ENCODE measurements at places on chromosomes 2 and 18.

DNA sequence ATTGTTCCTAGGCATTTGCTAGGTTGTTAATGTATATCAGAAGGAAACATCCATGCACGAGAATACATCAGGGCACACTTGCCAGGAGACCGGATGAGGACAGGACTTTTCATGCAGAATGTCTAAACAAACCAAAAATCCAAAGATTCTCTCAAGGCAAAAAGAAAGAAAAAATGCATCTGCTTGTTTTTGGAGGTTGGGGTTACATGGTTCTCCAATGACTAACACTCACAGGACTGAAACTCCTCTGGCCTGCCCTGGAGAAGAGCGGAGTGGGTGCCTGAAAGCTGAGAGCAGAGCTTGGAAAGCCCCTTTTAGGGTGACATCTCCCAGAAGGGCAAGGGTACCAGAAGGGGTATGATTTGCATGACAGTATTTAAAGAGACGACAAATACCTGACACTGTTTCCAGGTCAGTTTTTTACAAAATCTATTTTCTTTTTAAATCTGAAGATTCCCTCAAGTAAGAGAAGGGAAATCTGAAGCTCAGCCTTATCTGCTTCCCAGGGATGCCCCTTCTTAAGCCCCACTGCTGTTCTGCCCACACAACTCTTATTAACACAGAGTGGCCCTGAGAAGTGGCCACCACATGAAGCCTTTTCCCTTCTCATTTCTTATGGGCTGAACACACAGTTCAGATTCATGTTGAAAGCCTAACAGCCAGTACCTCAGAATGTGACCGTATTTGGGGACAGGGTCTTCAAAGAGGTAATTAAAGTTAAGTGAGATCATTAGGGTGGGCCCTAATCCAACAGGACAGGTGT lies 216.4 kb downstream of the STK39 start:
- DNase-seq = peak; percentile 69

GRCh38 chr2:124261456-124261855 lies 236.4 kb downstream of the CNTNAP5 start:
- no peak for DNase-seq

GRCh38 chr2:241467777-241468475 lies 40.5 kb downstream of the STK25 start:
- DNase-seq = no peak

DNA sequence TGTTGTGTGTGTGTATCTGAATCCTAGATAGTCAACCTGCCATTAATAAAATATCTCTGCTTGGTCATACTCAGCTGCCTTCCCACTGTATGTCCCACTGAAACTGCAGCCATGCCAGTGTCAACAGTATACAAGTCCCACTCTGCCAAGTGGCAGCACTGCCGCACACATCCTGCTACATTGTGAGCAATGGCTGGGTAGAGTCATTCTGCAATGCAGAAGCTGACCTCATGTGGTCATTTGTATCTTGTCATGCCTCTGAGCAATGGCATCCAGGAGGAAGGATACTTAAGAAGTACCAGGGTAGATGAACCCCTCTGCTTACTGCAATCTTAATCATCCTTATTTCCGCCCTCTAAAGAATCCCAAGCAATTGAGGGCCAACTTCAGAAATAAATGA lies 302.2 kb upstream of the DDX18 start:
- DNase-seq = no peak

GRCh38 chr18:70386582-70386981 lies 97.7 kb downstream of the SOCS6 start:
- DNase-seq = no peak

GRCh38 chr18:48627216-48627615 lies 88.4 kb downstream of the CTIF start:
- DNase-seq = peak; percentile 60

GRCh38 chr18:2102022-2102421 lies 469.3 kb downstream of the METTL4 start:
- DNase-seq = no peak
